Retina (tissue), 1 donor: ENCODE measurements at places on chromosomes 2 and 18.

DNA sequence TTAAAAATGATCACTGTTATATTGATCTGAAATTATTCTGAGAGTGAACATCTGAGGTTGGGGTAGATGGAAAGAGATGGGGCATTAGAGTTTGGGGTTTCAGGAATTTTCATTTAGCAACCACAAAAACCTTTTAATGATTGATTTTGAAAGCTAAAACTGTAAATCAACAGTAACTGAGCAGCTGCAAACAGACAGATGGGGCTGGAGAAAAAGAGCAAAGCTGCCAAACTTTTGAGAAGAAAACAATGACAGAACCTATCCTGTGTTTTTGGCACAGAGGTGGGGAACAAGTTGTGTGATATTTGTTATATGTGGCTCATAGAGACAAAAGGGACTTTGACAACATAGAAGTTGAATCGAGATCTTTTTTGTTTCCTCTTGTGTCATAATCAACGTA is 415.8 kb upstream of the DSEL start:
- no peak for DNase-seq

GRCh38 chr2:236731767-236732580 is 162.3 kb downstream of the ACKR3 start:
- no peak for DNase-seq

DNA sequence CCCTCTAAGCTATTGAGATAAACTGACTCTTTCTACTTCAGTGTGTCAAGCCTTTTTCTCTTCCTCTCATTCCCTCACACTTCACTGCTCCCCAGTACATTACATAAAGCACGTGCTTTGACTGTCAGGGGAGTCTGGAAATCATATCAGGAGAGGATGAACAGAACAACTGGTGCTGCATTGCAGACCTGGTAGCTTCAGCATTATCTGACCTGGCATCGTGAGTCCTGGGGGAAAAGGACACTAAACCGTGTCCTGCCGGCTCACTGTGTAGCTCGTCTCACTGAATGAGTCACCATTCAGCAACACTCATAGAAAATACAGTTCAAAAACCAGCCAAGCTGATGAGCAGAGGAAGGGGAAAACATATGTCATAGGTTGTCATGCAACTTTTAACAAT is 108.5 kb upstream of the UNC80 start:
- peak; percentile 71 for DNase-seq

DNA sequence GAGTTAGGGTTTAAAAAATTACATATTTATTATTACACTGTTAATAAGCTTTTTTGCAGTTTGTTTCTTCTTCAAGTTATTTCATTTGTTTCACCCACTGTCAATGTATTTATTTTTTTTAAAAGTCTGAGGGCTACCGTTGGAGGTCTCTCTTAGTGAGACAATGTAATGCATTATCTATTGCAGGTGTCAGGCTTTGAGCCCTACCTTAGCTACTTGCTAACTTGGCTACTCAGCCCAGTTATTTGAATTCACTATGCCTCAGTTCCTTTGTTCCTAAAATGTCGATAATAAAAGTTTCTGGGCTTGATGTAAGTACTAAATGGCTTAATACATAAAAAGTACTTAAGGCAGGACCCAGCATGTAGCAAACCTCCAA is 458 bp upstream of the TFPI start:
- DNase-seq, result no peak

DNA sequence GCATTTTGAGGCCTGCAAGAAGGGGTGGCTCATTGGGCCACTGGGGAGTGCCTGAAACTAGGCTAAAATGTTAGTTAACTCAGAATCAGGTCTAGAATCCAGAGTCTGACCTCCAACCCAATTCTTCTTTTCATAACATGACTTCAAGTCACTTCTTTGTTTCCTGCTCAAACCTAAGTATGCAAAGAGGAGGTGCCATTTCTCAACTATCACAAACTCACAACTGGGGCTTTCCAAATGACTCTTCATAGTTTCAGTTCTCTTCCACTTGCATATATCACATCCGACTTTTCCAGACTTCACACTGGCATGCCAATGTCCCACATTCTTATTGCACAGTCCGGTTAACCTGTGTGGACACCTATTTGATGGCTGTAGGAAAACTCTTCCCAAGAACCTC is 211.6 kb downstream of the TCF4 start:
- DNase-seq, result no peak

- DNase-seq, result peak; percentile 68
Measured at GRCh38 chr18:6219116-6219717, 195.5 kb downstream of the L3MBTL4 start.

DNA sequence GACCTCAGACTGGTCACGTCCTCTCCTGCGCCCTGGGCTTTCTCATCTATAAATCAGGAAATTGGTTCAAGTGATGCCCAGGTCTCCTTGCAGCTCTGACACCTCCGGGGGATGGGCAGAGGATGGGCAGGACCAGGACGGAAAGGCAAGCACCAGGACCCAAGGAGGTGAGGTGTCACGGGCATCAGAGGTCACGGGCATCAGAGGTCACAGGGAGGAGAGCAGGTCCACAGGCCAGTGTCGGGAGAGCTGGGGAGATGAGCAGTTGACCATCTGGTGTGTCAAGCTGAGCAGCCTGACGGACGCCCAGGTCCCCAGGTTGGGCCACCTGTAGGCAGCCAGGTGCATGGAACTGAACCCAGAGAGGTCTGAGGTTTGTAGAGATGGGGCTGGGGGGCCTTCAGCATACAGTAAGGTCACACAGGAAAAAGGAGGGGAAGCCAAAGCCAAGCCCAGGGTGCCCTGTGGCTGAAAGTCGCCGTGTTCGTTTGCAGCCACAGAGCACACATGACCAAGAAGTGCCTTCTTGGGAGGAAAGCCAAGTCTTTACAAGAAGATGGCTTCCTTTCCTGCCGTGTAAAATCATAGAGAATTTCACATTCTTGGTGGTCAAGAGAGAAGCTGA is 240.4 kb downstream of the ATAD2B start:
- DNase-seq, result no peak

- DNase-seq, result no peak
Measured at GRCh38 chr18:634551-635045, 22.9 kb upstream of the TYMS start.

DNA sequence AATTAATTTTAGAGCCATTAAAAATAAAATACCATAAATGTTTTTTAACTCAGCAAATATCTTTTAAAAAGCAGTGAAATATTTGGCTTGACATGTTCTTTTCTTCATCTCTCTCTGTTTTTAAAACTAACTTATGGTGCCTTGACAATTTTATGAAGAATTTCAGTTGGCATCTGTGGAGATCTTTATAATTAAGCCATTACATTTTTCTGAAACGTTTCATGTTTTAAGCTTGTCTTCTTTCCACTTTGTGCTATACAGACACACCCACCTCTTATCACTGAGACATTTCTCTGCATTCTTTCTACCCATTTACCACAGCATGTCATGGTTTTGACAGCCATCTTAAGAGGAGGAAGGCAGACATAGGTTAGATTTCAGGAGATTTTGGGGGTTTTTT is 915.1 kb upstream of the FSHR start:
- DNase-seq, result no peak

DNA sequence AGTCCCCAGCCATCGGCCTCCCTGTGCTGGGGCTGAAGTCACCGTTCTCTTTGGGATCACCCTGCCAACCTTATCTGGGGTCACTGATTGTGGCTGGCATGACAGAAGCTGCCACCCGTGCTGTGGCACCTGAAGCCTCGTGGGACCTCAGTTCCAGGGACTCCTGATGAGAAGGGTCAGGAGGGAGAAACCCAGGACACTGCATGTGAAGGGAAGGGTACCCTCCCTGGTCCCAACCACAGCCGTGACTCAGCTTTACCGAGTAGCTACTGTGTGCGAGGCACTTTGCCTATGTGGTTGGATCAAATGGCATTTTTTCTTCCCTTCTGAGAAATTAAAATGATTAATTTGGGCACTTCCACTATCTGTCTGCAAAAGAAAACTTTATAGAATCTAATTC is 64.4 kb downstream of the SP110 start:
- DNase-seq, result no peak

GRCh38 chr2:207394812-207395534 is 134.8 kb upstream of the CREB1 start:
- no peak for DNase-seq

DNA sequence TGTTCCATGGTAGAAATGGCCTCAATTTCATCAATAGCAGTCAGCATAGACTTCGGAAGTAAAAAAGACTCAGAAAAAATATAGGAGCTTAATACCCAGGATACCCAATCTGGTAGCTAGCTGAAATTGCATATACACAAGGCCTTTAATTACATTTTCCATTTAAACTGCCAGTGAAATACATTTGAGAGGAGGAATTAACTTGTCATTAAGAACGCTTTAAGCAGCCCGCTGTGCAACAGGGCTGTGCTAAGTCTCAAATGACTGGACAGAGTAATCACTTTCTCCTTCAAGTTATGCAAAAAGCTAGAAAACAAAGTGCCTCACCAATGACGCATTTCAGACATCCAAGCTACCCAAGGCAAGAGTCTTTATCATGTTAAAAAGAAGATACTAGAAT is 558.8 kb downstream of the MBD2 start:
- no peak for DNase-seq

DNA sequence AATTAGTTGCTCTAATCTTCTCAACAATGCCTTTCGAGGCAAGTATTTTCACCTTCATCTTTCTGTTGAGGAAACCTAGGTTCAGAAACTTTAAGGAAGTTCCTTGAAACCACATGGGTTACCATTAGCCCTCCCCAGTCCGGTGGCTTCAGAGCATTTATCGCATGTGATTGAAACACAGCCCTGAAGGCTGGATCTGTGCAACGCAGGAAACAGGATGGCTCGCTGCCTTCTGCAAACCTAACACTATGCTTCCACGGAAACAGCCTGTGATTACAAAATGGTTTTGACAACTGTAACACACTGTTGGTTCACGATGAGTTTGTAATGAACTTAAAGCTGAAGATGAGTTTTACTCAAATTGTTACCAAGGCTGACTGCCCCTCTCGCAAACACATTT is 68.5 kb downstream of the EPB41L3 start:
- DNase-seq, result no peak

- DNase-seq, result no peak
Measured at GRCh38 chr2:9610781-9611548, 19.8 kb downstream of the YWHAQ start.

GRCh38 chr2:25380023-25380422 is 38.3 kb upstream of the DNMT3A start:
- no peak for DNase-seq

GRCh38 chr2:192947352-192947751 is 752.6 kb upstream of the TMEFF2 start:
- DNase-seq, result no peak

- DNase-seq, result no peak
Measured at GRCh38 chr2:53660886-53661285, 106.7 kb upstream of the CHAC2 start.

- DNase-seq, result no peak
Measured at GRCh38 chr2:160454070-160454797, 39.4 kb downstream of the RBMS1 start.

- no peak for DNase-seq
Measured at GRCh38 chr2:60857056-60857455, 24.3 kb upstream of the REL start.

DNA sequence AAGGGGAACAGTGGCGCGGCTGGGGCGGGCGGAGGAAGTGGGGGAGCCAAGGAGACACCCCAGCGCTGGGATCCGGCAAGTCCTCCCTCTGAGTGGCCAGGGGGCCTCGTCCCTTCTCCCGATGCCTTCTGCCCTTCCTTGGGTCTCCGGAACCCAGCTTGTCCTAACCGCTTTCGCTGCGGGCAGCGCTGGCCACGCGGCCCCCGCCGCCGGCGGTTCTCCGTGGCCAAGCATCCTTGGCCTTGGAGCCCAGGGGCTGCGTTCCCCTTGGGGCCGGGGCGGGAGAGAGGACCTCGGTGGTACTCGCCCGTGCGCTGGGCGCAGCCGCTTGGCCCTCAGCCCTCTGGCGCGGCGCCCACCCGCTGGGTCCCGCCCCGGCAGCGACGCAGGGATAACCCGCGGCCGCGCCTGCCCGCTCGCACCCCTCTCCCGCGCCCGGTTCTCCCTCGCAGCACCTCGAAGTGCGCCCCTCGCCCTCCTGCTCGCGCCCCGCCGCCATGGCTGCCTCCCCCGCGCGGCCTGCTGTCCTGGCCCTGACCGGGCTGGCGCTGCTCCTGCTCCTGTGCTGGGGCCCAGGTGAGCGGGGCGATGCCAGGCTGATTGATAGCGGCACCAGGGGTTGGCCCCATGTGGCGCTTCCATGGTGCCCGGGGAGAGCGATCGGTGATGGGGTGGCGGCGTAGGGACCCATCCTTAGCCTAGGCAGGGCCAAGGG is 128.7 kb downstream of the UXS1 start:
- peak; percentile 56 for DNase-seq

DNA sequence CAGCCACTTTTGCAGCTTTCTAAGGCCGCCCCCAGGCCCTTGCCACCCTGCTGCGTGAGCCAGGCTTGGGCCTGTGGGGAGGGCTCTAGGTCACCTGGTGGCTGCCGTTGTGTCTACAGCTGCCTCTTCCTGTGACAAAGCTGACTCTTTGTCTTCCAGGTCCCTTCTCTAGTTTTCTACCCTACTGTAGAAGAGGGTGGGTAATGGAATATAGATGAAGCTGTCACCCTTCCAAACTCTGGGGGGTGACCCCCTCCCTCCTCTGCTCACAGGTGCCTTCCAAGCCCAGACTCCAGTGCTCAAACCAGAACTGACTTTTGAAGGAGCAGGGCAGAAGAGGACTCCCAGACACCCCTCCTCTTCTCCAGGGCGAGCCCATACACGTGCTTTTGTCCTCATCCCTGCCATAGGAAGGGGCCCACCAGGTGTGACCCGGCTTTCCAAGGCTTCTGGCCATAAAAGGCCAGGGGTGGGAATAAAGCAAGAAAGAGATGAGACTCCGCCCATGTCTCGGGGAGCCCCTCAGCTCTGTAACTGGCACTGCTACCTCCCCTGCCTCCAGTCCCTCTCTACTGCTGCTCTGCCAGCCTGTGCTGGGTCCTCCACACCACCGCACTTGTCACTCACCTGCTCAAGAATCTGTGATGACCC is 17.9 kb upstream of the SDC1 start:
- DNase-seq, result no peak

DNA sequence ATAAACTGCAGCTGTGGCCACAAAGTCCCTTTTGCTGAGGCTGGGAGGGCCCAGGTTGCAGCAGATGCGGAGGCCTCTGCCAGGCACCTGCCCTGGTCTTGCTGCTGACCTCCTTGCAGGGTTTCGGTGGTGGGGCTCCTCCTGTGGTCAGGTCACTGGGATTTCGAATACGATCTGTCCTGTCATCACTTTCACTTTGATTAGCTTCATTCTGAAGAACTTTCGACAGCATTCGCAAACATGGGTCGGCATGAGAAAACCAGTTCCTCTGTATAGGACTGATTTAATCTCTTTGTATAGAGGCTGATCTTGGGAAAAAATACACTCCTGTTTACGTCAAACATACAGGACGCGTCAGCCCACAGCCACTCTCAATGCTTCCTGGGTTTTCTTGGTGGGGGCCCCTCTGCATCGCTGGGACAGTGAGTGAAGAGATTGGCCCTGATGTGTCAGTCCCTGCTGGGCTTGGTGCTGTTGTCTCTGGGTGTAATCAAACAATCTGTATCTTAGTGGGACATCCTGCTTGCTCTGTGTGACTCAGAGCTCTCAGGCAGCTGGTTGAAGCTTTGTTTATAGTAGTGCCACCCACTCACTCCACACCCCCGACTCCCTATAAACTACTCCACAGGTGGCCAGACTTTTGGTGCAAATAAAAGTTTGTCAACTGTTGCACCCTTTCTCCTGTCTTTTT is 209.4 kb upstream of the CXCR4 start:
- DNase-seq, result peak; percentile 42

- no peak for DNase-seq
Measured at GRCh38 chr2:38605298-38605830, 2.6 kb upstream of the HNRNPLL start.
